ENCODE measurements at places on chromosomes 1 and 21.

GRCh38 chr1:52393174-52393573 is 11.0 kb downstream of the ORC1 start:
- DNase-seq, result no peak

- no peak for DNase-seq
Measured at GRCh38 chr1:174999936-175000696, at the start of gene CACYBP. Gene CACYBP (plus strand): TSS chr1:174999947. CDS start chr1:175000181, 234 bp downstream.

GRCh38 chr1:207191061-207191460 is 87.0 kb downstream of the C4BPA start:
- no peak for DNase-seq

DNA sequence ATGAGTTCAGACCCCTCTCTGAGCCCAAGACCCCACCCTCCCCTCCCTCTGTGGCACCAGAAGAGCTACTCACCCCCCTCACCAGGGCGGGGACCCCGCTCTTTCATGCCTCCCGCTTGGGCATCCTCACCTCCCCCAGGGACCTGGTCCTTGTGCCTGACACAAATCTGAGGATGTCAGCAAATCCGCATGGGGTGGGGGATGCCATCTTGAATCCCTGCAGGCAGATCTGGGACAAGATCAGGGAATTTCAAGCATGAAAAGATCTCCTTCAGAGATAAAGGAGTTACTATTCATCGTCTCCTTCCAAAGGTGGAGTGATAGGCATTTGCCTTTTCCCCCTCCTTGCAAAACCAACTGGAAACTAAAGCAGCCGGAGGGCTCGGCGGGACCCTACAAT is 81.1 kb downstream of the DISP3 start:
- no peak for DNase-seq

- DNase-seq, result no peak
Measured at GRCh38 chr1:209040351-209040750, 543.2 kb upstream of the CAMK1G start.

- DNase-seq, result peak; percentile 45
Measured at GRCh38 chr1:151945725-151946722, 36.7 kb upstream of the THEM4 start.

GRCh38 chr1:67463298-67463955 is 33.2 kb upstream of the SERBP1 start:
- no peak for DNase-seq

- DNase-seq, result no peak
Measured at GRCh38 chr1:160731990-160732389, 7.1 kb upstream of the SLAMF7 start.

DNA sequence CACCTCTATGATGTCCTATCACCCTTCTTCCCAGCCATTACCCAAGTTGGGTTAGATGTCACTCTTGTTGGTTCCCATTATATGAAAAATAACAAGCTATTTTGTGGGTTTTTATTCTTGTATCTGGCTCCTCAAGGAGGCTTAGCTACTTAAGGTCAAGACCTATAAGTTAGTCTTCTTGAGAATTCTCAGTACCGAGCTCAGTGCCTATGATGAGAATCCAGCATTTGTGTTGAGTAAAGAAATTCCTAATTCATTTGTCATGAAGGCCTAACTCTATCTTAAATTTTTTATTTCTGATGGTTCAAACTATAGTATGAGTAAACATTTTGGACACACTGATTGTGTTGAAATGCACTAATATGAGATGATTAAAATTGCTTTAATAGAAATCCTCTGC is 15.9 kb downstream of the NUF2 start:
- no peak for DNase-seq

DNA sequence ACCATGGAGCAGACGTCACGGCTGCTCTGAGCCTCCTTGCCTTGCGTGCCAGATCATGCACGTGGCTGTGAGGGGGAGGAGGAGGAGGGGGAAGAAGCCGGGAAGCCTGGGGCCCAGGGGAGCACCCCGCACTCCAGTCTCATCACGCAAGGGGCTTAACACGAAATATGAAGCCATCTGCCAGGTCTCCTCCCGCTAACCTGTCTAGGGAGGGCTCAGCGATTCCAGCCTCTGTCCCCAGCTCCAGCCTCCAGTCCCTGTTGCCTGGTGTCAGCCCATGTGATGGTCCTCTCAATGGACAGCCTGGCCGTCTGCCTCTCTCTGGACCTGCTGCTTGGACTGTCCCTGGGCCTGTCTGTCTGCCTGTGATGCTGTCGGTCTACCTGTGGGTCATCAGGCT is 22.5 kb upstream of the C1QA start:
- DNase-seq, result no peak

GRCh38 chr1:175409938-175410337 is 217.4 kb upstream of the KIAA0040 start:
- no peak for DNase-seq

DNA sequence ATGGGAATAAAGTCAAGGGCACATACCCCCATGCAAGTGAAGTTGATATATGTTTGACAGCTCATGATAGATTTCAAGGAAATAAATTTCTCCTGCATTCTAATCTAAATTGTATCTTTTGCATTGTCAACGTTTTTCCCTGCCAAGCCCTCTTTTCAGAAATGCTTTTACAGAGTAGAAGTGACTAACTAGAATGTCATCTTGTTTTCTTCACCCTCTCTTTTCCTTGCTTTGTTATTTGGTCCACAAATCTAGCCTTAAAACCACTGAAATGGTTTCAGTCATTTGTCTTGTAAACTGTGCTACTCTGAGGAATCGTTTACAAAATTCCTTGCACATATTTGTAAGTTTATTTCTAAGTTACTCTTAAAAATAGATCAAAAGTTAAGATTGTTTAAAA is 600.8 kb upstream of the CXADR start:
- DNase-seq, result no peak

GRCh38 chr1:160251687-160252526 is 10.4 kb downstream of the DCAF8 start:
- peak; percentile 14 for DNase-seq

DNA sequence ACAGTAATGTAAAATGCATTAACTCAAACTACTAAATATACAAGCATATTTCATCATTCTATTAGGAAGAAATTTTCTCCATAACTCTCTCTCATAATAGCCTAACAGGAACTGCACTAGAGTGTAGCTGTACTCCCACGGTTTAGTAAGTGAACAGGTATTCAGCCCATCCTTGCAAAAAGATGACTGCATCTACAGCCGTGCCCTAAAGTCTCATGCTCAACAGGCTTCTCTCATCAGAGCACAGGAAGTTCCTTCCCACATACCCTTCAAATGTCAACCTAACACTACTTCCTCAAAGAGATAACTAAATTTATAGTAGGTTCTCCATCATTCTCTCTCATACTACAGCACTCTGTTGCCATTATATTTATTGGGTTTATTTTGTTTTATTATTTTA is 251.6 kb downstream of the AKT3 start:
- DNase-seq, result no peak

- no peak for DNase-seq
Measured at GRCh38 chr1:206590025-206590758, 22.1 kb downstream of the EIF2D start.
